T-helper 1 cell (primary cell): ENCODE measurements at places on chromosomes 13 and 19.
A peak's percentile ranks its signal among the peaks of the same experiment; 100 is the strongest.

DNA sequence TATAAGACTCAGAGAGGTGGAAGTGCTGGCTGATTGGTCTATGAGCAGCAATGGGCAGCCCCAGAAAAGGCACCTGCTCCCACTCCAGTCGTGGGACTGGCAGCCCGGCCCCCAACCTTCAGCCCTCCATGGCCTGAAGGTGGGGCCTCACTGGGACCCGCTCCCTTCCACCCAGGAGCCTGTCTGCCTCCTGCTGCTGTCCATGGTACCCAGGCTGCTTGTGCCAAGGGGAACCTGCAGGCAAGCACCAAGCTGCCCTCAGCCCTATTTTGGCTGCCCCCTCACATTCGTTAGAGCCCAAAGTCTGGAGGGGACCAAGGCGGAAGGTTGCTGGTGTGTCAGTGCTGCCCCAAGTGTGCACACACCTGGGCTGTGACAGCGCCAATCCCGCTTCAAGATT lies 2304.9 kb downstream of the PCDH9 start:
- DNase-seq = no peak

- DNase-seq = no peak
These were observed 51.3 kb upstream of the PCDH9 start for GRCh38 chr13:67281466-67281865.

DNA sequence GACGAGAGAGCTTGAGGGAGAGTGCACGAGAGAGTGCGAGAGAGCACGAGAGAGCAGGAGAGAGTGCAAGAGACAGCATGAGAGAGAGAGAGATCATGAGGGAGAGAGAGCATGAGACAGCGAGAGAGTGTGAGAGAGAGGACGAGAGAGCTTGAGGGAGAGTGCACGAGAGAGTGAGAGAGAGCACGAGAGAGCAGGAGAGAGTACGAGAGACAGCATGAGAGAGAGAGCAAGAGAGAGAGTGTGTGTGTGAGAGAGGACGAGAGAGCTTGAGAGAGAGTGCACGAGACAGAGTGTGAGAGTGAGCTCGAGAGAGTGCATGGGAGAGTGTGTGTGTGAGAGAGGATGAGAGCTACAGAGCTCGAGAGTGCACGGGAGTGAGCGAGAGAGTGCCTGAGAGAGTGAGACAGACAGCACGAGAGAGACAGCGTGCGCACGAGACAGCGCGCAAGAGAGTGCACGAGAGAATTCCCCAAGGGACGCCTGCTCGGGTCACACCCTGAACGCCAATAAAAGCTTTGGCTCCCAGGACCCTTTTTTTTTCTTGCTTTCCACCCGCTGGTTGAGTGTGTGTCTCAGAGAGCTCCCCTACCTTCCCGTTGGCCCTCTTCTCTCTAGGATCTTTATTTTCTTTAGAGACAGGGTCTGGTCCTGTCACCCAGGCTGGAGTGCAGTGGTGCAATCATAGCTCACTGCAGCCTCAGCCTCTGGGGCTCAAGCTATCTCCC lies 3.7 kb downstream of the CD70 start:
- no peak for DNase-seq

DNA sequence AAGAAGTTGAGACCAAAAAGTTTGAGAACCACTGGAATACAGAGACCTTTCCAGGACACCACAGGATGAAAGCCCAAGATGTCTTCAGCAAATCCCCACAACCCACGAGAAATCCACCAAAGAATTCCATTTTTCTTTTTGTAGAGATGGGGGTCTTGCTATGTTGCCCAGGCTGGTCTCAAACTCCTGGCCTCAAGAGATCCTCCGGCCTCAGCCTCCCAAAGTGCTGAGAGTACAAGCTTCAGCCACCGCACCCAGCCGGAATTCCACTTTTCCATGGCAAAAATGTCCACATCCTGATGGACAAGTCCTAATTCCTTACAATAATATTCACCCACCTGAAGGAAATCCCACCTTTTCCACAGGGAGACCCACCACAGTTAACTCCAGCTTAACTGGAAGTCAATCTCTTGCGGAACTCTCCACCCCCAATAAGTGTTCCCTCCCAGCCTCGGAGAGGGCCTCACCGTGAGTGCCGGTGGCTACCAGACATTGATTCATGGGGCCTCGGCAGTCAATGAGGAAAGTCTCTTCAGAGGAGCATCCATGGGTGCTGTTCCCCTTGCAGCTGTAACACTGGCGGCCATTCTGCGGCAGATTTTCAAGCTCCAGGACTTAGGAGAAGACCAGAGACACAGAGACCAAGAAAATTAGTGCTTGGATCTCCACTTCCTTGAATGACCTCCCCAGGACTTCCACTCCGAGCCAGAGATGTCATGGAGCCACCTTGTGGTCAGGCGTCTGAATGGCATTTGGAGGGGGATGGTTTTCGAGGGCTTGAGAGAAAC lies 12.3 kb upstream of the CADM4 start:
- DNase-seq = no peak

- no peak for DNase-seq
These were observed 94.3 kb downstream of the NHLRC3 start for GRCh38 chr13:39132286-39133230.

- no peak for DNase-seq
These were observed 37.1 kb downstream of the ESD start for GRCh38 chr13:46759846-46760245.

DNA sequence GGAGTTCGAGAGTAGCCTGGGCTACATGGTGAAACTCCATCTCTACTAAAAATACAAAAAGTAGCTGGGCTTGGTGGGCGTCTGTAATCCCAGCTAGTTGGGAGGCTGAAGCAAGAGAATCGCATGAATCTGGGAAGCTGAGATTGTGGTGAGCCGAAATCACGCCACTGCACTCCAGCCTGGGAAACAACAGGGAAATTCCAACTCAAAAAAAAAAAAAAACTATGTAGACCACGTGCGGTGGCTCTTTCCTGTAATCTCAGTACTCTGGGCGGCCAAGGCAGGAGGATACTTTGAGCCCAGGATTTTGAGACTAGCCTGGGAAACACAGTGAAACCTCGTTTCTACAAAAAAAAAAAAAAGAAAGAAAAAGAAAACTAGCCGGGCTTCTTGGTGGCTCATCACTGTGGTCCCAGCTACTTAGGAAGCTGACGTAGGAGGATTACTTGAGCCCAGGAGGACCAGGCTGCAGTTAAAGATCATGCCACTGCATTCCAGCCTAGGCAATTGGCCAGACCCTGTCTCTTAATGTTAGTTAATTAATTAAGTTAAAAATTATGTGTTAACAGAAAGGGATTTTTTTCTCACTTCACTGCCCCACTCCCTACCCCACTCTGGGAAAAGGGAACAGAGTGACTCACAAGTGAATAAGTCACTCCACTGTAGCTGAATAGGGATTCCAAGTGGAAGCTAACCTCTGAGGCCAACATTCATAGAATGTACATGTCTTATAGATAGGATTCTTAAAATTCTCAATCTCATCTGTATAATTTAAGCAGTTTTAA lies 2.2 kb downstream of the ZNF83 start:
- DNase-seq = no peak

GRCh38 chr13:75850916-75851315 lies 214.8 kb downstream of the LMO7 start:
- no peak for DNase-seq

DNA sequence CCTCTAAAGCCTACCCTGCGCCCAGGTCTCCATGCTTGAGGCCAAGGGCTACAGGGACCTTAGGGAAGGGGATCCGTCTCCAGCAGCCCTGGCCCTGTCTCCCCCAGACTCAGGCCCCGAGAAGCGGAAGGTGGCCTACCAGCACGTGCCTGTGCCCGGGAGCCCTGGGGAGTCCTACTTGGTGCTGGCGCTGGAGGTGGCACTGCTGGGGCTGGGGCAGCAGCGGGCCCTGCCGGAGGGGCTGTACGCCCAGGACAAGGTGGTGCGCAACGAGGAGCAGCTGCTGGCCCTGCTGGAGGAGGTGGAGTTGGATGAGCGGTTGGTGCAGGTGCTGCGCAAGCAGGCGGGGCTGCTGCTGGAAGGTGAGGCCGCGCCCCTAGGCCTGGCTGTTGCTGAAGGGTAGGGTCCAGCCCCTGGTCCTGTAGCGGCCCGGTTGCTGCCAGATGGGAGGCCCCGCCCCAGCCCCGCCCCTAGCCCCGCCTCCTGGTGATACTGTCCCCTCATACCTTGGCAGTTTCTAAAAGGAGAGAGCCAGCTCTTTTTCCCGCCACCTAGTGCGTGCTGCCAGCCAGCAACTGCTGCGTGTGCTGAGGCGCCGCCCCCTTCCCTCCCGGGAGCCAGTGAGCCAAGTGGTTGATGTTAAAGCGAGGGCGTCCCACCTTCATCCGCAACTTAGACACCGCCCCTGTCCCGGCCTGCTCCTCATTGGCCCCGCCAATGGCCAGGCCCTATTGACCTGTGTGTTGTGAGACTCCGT lies 22.6 kb downstream of the ZSWIM4 start:
- DNase-seq = no peak

DNA sequence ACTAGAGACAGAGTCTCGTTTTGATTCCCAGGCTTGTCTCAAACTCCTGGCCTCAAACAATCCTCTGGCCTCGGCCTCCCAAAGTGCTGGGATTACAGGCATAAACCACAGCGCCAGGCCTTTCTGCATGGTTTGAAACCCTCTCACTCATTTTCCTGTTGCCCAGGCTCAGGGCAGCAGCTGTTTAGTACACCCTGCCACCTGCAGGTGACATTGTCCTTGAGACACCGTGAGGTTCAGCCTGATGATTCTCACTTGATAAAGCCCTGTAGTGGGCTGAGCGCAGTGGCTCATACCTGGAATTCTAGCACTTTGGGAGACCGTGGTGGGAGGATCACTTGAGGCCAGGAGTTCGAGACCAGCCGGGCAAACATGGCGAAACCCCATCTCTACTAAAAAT lies 12.5 kb downstream of the IL12RB1 start:
- no peak for DNase-seq

DNA sequence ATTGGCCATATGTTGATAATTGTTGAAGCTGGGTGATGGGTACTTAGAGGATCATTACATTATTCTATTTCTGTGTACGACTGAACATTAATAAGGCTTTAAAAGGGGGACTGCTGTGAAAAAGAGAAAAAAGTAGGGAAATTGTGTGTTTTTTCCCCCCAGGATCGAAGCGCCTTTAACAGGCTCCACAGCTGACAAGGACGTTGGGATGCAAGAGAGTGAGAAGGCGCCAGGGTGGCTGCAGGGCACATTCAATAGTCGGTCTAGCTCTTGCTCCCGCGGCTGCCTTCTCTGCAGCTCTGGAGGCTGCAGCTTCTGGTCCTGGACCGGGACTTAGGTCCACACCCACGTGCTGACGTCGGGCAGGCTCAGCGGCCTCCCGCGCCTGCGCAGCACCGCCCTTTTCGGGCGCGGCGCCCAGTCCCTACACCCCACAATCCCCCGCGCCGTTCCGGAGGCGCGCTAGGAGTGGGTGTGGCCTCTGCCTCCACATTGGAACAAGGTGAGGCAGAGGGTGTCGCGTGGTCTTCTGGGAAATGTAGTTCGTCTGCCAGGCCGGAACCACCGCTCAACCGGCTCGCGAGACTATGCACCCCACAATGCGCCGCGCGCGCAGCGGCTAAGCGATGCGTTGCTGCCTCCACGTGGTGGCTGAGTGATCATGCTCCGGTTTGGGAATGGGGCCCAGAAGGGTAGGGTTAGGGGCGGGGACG lies 4.9 kb upstream of the LRFN3 start:
- DNase-seq = peak; percentile 99

GRCh38 chr13:34944751-34945150 lies 2.7 kb downstream of the NBEA start:
- no peak for DNase-seq

DNA sequence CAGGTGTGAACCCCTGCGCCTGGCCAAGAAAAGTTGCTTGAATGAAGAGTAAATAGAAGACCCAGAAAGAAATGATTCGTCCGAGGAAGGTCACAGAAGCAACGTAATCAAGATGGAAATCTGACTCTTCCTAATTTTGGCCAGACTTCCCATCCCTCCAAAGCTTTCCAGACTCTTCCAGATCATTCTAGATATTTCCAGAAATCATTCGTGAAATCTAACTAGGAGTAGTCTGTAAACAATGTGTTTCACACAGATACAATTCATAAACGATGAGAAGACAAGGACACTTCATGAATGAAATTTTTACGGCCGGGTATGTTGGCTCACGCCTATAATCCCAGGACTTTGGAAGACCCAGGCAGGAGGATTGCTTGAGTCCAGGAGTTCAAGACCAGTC lies 9.3 kb upstream of the LDLR start:
- DNase-seq = no peak

DNA sequence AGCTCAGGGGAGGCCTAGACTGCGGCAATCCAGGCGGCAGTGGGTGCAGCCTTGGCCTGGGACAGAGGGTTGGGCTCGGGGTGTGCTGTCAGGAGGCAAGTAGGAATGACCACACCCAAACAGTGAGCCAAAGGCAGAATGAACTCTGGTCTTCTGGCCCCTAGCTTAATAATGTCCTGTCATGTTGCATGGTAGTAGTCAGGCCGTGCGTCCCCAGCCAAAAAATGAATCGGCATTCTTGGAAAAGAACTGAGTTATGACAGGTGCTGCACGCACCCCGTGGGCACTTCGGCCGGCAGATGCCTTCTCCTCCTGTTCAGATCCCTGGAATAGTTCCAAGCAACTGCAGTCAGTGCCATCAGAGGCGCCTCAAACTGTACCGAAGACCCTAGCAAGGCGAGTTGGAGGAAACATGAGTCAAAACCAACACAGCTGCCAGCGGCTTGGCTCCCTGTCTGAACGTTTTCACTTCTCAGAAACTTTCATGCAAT lies 55.9 kb downstream of the ATP7B start:
- DNase-seq = no peak

GRCh38 chr13:110520431-110521295 lies 40.9 kb downstream of the RAB20 start:
- DNase-seq = no peak

DNA sequence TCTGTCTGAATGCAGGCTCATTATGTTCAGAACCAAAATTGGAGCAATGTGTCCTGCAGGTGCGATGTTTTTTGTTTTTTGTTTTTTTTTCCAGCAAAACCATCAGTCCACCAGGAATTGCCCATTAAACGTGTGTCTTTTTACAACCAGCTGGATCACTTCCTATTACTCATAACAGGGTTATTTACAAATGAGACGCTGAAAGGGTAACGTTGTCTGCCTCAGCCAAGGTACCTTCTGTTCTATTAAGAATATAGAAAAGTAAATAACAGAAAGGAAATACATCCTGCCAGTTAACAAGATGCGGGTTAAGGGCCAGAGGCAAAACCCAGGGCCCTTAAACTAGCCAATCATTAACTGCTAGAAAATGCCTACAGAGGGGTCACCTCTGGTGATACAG lies 590.4 kb downstream of the TBC1D4 start:
- DNase-seq = no peak

DNA sequence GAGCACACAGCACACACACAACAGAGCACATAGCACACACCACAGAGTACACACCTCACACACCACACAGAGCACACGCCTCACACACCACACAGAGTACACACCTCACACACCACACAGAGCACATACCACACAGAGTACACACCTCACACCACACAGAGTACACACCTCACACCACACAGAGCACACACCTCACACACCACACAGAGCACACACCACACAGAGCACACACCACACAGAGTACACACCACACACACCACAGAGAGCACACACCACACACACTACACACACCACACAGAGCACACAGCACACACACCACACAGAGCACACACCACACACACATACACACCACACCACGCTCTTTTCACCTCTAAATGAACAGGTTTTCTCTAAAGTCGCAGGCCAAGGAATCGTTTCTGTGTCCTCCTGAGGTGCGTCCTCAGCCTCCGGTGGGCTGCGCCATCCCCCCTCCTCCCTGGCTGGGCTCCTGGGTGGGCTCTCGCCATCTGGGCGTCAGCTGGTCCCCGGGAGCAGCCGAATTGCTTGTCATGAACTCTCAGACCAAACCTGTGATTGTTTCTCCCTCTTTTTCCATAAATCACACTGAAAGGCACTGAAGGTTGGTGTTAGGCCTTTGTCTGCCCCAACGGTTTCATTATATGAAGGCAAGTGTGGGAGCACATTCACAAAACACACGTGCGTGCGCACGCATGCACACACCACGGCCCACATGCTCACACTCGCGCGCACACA lies 37.4 kb downstream of the TMEM255B start:
- no peak for DNase-seq
